ENCODE measurements at places on chromosomes 6 and 20.

GRCh38 chr6:128731249-128732165 is 151.4 kb upstream of the LAMA2 start:
- no peak for DNase-seq

DNA sequence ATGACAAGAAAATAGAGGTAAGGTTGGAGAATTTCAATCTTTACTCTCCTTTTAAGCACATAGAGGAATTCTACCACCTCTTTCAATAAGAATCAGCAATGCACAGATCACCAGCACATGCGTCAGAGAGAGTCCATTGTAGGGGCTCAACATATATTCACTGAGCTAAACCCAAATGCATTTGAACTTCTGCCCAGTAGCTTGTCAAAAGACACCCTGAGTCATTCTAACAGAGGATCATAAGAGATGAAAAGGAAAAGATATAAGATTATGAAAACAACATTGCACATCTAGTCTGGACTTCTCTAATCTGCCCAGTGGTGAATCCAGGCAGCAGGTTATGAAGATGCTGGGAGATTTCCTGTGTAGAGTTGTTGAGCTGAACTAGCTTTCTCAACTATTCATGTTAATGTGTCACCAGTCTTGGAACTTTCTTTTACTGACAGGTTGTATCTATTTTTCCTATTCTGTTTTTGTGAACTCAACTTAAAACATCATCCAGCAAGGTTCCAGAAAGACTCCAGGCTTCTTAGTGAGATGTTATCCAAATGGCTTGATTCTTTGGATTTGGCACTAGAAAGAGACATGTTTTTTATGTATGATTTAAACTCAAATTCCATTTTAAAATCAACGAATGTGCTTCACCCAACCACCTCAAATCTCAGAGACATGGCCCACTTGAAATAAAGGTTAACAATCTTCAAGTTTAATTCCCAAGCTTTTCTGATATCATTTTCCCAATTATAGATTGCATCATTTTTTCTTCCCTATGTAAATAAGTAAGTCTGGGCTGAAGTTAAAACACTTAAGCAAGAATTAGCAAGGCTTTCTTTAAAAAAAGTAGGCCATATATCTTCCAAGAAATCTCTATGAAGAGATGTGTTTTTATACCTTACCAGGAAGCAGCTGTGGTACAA is 89.3 kb downstream of the TSHZ2 start:
- no peak for DNase-seq

DNA sequence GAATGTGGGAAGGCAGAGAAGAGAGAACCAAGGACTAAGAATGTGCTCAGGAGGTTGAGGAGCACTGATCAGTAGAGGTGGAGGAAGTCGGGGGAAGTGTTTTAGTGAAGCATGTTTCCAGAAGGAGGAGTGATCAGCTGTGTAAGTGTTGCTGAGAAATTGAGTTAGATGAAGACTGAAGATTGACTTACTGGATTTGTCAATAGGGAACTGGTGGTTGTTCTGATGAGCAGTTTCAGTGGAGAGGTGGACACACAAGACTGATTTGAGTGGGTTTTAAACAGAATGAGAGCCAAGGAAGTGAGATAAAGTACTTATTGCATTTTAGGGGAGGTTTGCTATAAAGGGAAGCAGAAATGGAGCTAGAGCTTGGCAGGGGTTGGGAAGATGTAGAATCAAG is 182.6 kb downstream of the CDKAL1 start:
- DNase-seq, result no peak

DNA sequence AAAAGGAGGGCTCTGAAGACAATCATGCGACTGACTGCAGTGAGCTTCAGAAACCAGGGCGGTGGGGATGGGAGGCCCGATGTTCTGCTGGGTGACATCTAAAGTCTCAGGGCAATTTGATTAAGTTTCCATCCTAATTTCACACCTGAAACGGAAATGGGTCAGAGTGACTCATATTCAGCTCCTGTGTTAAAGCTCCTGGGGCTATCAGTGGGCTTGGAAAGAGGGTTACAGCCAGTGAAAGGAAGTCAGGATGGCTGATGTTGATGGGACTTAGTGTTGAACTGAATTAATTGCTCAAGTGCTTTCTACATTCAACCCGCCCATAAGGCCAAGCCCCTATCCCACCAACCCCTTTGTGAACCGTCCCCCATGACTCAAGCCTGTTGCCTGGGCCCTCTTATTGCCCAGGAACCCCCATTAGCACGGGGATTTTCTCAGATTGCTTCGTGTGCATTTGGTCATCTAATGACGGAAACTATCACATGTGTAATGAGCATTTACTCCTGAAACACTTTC is 47.1 kb upstream of the TBC1D7 start:
- no peak for DNase-seq

GRCh38 chr6:122530440-122531046 is 58.9 kb upstream of the SERINC1 start:
- DNase-seq, result peak; percentile 79

DNA sequence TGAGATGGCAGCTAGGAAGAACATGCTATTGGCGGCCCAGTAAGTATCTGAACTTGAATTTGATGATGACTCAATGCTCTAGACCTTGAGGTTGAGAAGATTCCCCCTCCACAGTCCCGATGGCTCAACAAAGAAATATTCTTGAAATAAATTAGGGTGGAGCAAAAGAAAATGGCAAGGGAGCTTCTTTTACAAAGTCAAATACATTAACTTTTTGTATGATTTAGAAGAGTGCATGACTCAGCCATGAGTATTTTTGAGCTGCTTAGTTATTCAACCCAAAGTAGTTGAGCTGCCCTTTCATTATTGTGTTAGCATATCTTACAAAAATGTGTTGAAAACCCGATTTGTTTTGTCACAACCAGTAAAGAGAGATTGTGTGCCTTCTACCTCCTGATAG is 7.6 kb downstream of the TFAP2C start:
- no peak for DNase-seq

DNA sequence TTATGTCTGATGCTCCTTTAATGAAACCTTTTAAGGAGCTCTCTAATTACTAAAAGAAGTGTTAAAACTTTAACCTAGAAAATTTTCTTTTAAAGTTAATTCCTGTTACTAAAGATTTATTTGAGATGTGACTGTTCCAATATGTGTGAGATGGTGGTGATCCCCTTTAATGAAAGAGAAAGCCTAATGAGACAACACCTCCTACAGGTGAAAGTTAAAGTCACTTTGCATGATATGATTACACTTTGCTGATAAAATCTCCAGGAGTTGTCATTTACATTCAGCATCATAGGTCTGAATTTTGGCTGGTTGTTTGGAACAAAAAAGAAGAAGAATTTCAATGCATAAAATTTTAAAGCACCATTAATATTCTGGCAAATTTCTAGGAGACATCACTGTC is 307.4 kb downstream of the TRDN start:
- no peak for DNase-seq

DNA sequence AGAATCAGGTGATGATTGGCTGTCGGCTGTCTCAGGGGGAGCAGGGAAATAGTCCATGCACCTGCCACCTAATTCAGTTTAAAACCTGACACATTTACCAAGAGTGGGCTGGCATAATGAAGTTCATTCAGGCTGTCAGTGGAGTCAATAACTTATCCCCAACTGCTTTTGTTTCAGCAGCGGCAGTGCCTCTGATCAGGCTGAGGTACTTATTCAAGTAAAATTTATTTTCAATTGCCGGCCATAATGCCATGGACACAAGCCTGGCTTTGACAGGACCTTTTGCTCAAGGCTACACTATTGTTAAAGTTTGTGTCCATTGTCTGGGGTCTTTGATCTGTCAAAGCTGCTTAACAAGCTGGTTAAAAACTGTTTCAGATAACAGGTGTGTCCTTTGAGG is 20.6 kb downstream of the OLIG3 start:
- DNase-seq, result no peak

DNA sequence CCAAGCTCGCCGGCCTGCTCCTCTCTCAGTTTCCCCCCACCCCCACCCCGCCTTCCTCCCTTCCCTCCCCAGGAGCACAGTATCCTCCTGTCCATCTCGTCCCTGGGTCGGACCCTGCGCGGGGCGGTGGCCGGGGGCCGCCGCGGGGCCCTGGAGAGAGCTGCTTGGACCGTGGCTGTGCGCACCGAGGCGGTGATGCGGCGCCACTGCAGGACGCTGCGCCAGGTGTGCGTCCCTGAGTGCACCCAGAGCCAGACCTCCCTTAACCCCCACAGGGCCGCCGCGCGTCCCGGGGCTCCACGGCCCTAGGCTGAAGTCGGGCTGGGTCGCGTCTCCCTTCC is 2.2 kb downstream of the C20orf204 start:
- no peak for DNase-seq

Measured in bone marrow (tissue), 2 donors.